Posterior cingulate gyrus (tissue), 11 donors: ENCODE measurements at places on chromosomes 3 and 15.

- peak; percentile 33 for DNase-seq
These were observed 106.7 kb upstream of the SNRPN start for GRCh38 chr15:24848050-24848449.

DNA sequence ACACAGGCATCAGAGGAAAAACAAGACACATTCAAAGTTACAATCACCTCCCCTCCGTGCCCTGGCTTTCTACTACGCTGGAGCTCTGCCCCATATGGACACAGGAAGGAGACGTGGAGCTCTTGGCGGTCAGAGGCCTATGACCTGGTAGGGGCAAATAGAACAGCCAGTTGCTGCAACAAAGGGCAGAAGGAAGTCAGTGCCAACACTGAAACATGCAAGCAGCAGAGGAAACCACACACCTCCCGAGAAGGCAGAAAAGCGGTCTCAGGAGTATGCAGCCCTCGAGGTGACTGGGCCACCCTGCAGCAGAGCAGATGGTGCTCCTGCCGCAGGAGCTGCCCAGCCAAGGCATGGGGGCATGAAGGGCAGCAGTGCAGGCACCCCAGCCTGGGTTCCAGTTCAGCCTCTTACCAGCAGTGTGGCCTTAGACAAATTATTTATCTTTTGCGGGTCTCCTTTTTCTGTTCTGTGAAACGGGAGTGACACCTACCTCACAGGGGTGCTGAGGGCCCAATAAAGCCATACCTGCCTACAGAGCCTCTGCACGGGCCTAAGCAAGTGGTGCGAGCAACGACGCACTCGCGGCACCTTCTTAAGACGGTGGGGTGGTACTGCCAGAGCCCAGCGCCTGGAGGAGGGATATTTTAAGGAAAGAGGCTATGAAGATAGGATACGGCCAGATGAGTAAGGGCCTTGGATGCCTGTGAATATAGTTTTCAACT, 8.6 kb downstream of the ZXDC start:
- DNase-seq, result no peak

DNA sequence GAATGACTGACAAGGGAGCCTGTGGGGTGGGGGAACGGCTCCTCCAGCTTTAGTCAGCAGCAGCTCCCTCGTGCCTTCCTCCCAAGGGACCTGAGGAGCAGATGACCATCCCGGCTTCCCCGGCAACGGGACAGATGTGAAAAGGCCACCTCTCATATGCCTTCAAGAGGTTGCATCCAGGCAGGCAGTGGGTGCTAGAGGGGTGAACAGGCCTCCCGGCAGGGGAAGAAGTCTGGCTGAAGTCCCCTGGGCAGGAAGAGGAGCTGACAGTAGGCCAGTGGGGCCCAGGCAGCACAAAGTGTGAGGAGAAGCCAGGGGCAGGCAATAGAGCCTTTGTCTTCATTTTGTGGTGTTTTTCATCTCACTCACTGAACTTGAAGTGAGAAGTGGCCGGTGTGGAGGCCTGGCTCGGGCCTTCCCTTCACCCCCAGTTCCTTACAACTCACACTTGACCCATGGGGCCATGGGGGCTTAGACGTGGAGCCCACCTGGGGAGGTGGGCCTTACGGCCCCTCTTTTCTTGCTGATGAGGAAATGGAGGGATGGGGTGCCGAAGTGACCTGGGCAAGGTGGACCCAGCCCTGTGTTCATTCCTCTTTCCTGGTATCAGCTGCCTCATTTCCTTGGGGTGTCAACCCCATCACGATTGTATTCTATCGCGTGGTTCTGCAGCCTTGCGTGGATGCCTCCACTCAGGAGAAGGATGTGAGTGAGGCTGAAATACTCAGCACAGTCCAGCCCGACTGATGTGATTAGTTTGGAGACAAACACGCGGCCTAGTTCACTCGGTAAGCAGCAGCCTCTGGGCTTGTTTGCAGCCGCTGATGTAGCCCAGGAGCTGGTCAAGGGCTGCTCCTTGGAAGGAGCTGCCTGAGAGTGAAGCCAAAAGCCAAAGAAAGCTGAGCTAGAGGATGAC, 115.5 kb upstream of the ALDH1A3 start:
- DNase-seq, result no peak

- no peak for DNase-seq
These were observed 105.8 kb upstream of the ARL6 start for GRCh38 chr3:97658668-97659285.

DNA sequence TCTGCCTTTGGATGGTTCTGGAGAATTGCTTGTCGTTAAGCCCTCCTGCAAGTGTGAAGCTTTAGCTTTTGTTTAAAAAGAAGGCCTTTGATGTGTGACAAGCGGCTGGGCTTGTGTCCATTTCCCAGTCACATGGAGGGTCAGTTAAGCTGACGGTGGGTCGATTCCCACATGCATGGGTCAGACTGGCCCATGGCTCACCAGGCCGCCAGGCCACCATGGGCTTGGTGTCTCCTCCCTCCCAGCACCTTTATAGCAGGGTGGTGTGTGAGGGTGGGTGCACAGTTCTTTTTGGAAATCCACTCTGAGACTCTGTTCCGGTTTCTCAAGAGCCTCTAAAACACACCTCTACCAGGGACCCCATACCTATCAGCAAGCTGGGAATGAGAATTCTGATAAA, 67.2 kb downstream of the SCN5A start:
- DNase-seq, result no peak

- DNase-seq, result no peak
These were observed 182.9 kb upstream of the FEZF2 start for GRCh38 chr3:62556121-62556815.

GRCh38 chr3:141261472-141262307, 30.1 kb downstream of the PXYLP1 start:
- DNase-seq, result no peak

DNA sequence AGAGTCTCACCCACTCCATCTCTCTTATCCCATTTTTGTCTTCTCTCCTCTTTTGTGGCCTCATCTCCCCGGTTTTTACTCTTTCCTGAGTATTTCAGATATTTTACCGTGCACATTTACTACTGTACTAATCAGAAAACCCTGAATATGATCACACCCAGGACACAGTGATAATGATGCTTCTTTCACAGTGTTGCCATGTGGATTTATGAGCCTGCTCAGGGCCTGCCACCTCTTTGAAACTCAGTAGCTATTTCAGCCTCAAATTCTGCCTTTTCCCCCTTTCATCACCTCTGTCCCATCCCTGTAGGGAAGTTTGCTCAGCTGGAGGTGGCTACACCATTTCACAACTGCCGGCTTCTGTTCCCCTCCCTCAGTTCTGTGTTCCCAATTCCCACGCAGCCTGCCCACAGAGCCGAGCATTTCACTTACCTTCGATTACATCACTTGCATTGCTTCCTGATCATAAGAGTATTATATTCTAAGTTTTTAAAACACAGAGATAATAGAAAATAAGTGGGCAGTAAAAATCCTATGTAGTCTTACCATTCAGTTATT, 33.2 kb downstream of the ARNT2 start:
- no peak for DNase-seq

DNA sequence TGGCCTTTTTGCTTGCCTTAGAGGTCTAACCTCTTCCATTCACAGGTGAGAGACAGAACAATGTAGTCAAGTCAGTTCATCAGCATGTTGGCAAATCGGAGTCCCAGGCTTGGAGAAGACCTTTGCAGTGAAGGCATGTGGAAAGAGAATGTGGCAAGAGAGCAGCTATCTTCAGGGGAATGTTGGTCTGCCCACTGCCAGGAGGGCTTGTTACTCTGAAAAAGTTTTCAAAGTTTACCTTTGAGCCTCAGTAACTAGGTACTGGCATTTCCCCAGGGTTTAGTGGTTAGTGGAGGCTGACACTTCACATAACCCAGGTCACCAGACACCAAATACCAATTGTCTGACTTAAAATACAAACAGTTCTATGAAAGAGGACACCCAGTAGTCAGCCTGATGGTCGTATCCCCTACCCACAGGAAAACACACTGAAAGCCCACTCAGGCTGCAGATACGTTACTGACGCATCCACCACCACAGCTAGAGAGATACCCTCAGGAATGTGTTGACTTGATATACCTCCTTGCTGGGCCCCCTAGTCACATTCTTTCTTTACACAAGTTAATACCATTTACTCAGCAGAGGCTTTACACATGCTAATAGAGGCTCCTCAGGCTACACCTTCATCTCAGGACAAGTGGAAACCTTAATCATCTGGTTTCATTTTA, 9.7 kb upstream of the ARID3B start:
- no peak for DNase-seq

GRCh38 chr15:53833134-53833624, 73.7 kb upstream of the WDR72 start:
- no peak for DNase-seq

- DNase-seq, result no peak
These were observed 29.6 kb downstream of the FAN1 start for GRCh38 chr15:30933293-30933692.

- no peak for DNase-seq
These were observed 115.7 kb upstream of the TSPAN3 start for GRCh38 chr15:77186594-77187011.

DNA sequence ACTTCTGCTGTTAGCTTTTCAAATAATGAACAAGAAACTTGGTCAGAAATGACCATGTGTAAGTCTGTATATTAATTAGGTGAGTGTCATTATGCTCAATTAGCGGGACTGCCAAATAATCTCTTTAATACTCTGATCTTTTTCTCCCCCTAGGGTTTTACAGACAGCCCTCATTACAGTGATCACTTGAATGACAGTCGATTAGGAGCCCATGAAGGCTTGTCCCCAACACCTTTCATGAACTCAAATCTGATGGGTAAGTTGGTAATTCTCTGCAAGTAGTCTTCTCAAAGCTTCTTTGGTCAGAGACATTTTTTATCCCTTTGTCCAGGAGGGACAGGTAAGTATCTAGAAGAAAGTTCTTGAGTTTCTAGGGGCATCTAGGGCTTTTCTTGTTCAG, 173.2 kb downstream of the TCF12 start:
- DNase-seq, result no peak

DNA sequence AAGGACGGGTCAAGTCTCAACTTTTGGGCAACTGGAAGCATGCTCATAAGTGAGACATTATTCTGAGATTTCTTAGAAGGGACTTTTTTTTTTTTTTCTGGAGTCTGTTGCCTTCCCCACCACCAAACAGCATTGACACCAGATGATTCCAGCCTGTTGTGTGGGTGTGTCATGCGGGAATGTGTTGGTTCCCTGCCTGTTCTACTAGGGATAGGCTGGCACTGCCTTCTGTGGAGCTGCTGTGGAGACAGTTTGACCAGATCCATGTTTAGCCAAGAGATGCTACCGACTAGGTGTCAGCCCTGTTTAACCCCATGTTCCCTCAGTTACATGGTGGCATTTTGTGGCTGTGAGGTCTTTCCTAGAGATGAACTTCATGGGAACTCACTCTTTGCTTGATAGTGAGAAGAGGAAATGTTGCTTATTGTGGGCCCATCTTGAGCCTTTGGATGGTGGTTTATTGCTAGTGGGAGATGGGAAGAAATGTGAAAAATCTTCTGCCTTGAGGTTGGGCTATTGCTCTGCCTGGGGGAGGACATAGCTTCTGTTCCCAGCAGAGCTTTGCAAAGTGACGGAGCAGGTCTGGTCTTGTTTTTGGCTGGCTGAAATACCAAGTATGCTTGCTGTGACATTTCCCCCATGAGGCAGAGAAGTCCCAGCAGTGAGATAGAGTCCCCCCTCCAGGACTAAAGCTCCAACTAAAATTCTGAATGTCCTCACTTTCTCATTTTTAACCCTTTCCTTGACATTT, 31.3 kb downstream of the TRAK1 start:
- DNase-seq, result no peak

- no peak for DNase-seq
These were observed 27.9 kb upstream of the ACKR4 start for GRCh38 chr3:132569153-132569552.

DNA sequence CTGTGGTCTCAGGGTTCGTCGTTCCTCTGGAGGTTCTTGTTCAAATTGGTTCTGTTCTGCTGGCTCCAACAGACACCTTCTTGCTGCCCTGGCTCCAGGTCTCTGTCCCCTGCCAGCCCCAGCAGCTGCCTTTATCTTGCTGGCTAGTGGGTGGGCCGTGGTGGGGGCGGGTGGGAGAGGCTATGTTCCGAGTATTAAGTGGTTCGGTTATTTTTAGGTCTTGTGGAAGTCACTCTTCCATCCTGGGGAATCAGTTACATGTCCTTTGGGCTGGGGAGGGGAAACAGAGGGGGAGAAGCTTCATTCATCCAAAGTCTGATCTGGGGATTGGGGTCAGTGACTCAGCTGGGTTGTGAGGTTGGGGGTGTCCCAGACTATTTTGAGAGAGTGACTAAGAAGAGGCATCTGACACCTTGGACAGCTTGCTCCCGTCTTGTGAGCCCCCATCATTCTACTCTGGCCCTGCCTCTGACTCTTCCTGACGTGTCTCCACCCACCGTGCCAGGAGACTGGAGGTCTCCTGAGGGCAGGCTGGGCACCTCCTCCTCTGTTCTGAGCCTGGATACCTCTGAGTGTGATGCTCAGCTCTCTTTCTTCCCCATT, at the start of gene XIRP1:
XIRP1 (minus strand) TSS at position 106 of the 603 bp plus-strand sequence. CDS start 3,150 bp downstream, outside the sequence.
- no peak for DNase-seq

DNA sequence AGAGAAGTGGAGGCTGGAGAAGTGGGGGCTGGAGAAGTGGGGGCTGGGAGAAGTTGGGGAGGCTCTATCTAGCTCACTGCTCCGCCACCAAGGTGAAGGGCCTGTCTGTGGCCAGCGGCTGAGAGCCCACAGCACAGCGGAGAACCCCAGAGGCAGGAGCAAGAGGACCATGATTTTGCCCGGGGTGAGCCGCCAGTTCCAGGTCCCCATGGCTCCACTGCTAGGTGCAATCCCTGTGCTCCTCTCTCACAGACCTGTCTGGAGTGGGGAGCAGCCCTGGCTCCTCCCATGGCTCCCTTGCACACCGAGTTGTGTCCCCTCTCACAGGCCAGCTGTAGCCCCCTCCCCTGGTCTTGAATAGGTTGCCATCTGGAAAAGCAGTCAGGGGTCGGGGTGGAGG, 4.7 kb upstream of the NRROS start:
- DNase-seq, result no peak

DNA sequence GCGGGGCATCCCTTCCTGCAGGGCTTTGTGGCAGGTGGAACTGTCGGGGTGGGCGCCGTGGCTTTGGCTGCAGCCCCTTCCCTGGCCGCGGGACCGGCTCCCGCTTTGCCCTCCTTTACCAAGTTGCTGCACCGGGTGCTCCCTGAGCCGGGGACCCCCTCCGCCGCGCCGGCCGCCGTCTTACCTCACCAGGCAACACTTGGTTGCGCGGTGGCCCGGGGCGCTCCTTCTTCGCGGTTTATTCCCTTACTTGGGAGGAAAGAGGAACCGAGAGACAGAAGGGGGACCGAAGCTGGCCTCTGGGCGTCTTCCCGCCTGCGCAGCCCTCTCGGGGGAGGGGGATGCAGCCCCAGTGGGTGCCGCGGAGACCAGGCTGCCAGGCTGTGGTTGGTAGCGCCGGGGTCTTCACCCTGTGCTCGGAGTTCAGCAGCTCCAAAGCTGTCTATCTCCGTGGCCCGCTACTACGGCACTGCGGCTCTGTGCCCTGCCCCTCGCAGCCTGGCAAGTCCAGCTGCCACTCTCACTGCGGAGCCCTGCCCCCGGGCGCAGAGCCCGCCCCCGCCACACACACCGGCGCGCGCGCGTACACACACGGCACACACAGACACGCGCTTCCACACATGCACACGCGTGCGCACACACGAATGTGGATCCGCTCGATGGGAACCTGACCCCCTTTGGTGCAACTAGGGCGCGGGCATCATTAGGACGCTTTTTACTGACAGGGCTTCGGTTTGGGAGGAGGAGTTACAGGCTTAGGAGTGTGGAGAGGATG, at the start of gene DGKG:
DGKG (minus strand) TSS at position 473 of the 775 bp plus-strand sequence. CDS start 41,775 bp downstream, outside the sequence.
- DNase-seq, result peak; percentile 93
